Karpas-422 (cell line): ENCODE measurements at places on chromosomes 13 and 19. TPM values are rescaled to one million over a fixed set of nuclear protein-coding genes. Genes with fewer than 3 reads are reported as not detected.
A peak's percentile ranks its signal among the peaks of the same experiment; 100 is the strongest.

GRCh38 chr13:94674609-94675348 is 37.6 kb downstream of the SOX21 start:
- H3K4me1 ChIP-seq: no peaks in the 10 kb centered on the region
- DNase-seq: peak; percentile 81
- H3K4me3 ChIP-seq: no peak overlapping the region
- no peak overlapping the region for H3K27ac ChIP-seq
- H3K27me3 ChIP-seq: no peaks in the 10 kb centered on the region

DNA sequence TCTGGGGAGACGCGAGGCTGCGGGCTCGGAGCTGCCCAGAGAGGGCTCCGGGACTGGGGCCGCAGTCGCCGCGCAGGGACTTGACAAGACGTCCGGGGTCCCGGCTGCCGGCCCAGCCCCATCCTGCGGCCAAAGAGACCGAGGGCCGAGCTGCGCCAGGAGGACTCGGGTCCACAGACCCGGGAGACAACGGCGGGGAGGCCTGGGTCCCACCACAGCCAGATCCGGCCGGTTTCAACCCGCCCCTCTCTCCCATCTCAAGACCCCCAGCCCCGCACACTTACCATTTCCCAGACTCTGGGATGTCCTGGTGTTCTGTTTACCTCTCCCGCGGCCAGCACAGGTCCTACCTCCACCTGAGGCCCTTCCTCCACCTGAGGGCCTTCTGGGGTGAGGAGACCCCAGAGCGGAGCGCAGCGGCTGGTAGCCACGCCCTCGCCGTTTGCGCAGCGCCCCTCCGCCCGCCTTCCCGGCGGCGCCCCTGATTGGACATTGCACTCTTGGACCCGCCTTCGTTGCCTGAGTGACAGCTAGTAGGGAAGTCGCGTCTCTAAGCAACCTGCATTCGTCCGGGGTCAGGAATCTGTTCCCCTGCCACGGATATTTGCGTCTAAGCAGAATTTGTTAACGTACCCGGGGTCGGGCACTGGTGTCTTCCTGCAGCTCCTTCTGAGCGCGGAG is at the start of gene ZNF709:
Gene ZNF709 (minus strand): TSS at position 446 of the 681 bp plus-strand sequence. CDS start 159 bp downstream, at position 287.
- peaks cover 32% of the 10 kb centered on the region for H3K4me1 ChIP-seq
- H3K27me3 ChIP-seq: no peaks in the 10 kb centered on the region
- no peak within 1 kb of the TSS for H3K27ac ChIP-seq
- DNase-seq: peak; percentile 97
- H3K4me3 ChIP-seq: peak within 1 kb of the TSS; percentile 72

Gene FPR3
- total RNA-seq: not detected in 2 replicates

Gene ADGRE2
- not detected in 2 replicates for total RNA-seq

GRCh38 chr19:54141356-54141755 is 3.8 kb downstream of the CNOT3 start:
- H3K36me3 ChIP-seq: peaks cover 39% of the 10 kb centered on the region; the same call in 1 of the 2 replicates
- H3K27me3 ChIP-seq: no peaks in the 10 kb centered on the region
- H3K4me3 ChIP-seq: no peak overlapping the region
- H3K4me1 ChIP-seq: peaks cover 19% of the 10 kb centered on the region

GRCh38 chr13:32087955-32088747 is 56.6 kb downstream of the FRY start:
- no peaks in the 10 kb centered on the region for H3K4me1 ChIP-seq
- DNase-seq: no peak
- no peaks in the 10 kb centered on the region for H3K36me3 ChIP-seq
- H3K4me3 ChIP-seq: no peak overlapping the region
- no peak overlapping the region for H3K27ac ChIP-seq

DNA sequence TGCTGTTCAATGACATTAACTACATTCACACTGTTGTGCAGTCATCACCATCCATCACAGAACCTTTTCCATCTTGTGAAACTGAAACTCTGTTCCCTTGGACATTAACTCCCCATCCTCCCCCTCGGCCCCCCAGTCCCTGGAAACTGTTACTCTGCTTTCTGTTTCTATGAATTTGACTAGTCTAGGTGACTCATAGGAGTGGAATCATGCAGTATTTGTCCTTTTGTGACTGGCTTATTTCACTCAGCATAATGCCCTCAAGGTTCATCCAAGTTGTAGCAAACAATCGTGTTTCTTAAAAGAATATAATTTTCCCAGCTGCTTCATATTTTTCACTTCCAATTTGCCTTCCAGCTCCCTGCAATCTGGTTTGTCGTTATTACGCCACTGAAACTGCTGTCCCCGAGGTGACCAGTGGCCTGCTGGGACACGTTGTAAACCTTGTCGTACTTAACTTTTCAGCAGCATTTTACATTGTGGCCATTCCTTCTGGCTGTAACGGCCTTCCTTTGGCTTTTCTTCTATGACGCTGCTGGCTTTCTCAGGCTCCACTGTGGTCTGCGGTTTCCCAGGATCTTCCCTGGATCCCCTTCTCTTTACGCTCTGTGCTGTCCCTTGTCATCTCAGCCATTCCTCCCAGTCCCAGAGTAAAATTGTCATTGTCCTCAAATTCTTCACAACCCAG is 74.0 kb downstream of the DHRS12 start:
- DNase-seq: no peak
- no peaks in the 10 kb centered on the region for H3K36me3 ChIP-seq
- H3K4me3 ChIP-seq: no peak overlapping the region
- no peaks in the 10 kb centered on the region for H3K4me1 ChIP-seq
- H3K27ac ChIP-seq: no peak overlapping the region

DNA sequence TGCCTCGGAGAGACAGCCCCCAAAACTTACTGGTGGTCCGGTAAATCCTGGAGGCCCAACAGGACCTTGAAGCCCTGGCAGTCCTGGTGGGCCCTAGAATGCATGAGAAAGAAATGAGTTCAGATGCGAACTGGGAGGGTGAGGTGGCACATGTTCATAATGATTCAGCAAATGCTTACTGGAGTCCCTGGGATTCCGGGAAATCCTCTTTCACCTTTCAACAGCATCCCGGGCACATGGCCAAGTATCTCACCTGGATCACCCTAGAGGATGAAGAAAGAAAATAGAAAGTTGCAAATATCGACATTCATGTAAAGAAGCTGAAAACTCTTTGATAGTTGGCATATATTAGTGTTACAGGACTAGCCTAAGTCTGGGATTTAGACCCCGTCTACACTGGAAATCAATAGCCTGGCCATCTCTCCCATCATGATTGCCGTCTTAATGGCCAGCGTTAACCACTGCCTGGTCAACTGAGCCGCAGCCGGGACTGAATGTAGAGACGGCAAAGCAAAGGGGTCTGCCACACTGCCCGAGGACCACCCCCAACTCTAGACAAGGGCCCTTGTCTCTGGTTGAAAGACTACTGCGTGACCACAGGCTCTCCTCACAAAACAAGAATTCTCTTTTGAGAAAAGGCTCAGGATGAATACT is 96.9 kb downstream of the COL4A1 start:
- no peak overlapping the region for H3K4me3 ChIP-seq
- no peak overlapping the region for H3K27ac ChIP-seq
- H3K4me1 ChIP-seq: no peaks in the 10 kb centered on the region
- no peaks in the 10 kb centered on the region for H3K36me3 ChIP-seq
- DNase-seq: no peak

GRCh38 chr13:59437544-59438301 is 726.0 kb downstream of the DIAPH3 start:
- no peak overlapping the region for H3K4me3 ChIP-seq
- H3K27ac ChIP-seq: no peak overlapping the region
- no peak for DNase-seq
- H3K4me1 ChIP-seq: 0 out of 2 replicates have a peak, but pooled peaks cover 2% of the 10 kb centered on the region
- H3K27me3 ChIP-seq: no peaks in the 10 kb centered on the region

DNA sequence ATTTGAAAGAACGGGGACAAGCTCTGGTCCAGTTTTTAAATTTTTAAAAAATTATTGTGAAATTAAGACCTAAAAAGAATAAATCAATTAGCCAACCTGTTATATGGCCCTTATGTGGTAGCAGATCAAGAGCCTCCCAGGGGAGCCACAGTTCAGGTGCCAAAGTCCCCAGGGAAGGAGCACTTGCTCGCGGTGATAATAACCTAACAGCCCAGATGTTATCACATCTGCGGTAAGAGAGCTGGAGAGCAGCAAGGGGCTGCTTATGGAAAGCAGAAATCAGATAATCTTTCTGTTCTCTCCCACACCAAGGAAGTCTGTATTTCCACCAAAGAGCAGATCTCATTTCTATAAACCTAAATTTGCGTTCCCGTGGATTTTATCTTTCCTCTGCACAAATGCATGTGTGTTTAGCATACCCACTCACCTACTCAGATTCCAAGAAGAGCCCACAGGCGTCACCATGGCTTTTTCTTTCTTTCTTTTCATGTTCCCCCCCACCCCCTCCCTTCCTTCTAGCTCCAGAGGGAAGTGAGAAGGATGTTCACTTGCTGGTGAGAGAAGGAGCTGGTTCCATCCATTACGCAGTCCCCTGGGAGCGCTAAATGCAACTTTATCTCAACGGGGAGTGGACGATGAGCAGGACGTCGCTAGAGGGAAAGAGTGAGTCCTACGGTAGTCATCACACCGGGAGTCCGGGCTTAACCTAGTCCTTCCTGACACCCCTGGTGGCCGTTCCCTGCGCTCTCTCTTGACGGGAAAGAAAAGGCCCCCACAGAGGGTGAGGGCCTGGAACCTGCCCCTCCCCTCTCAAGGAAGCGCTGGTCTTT is 1.6 kb upstream of the POU4F1 start:
- H3K27ac ChIP-seq: no peak overlapping the region
- no peak overlapping the region for H3K4me3 ChIP-seq
- H3K27me3 ChIP-seq: no peaks in the 10 kb centered on the region
- peak; percentile 51 for DNase-seq

DNA sequence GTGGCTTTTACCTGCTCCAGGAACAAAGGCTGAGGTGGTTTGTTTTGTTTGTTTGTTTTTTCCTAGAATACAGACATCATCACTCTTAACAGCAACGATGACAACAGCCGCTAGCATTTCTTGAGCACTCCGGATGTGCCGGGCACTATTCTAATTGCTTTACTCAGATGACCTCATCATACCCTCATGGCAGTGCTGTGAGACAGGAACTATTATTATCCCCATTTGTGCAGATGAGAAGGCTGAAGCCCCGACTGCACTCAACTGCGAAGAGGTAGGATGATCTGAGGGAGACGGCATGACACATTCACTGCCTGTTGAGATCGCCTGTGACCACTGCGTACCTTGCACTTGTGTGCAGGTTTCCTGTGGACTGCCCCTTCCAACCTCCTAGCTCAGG is 66.5 kb downstream of the CCDC70 start:
- H3K4me1 ChIP-seq: peaks cover 10% of the 10 kb centered on the region
- H3K4me3 ChIP-seq: no peak overlapping the region
- DNase-seq: no peak

Gene KCNN1
- total RNA-seq: not detected in 2 replicates

Gene ALG11
- total RNA-seq: 12.2 and 17.6 TPM in 2 replicates

Gene PSG5
- total RNA-seq: not detected in 2 replicates

GRCh38 chr13:25380741-25381324 is 9.1 kb downstream of the ATP8A2 start:
- no peaks in the 10 kb centered on the region for H3K4me1 ChIP-seq
- no peak for DNase-seq
- H3K27me3 ChIP-seq: no peaks in the 10 kb centered on the region
- H3K27ac ChIP-seq: no peak overlapping the region
- H3K36me3 ChIP-seq: no peaks in the 10 kb centered on the region
- no peak overlapping the region for H3K4me3 ChIP-seq

Gene USHBP1
- total RNA-seq: 0.25 TPM in 1 of 2 replicates, not detected in the other

DNA sequence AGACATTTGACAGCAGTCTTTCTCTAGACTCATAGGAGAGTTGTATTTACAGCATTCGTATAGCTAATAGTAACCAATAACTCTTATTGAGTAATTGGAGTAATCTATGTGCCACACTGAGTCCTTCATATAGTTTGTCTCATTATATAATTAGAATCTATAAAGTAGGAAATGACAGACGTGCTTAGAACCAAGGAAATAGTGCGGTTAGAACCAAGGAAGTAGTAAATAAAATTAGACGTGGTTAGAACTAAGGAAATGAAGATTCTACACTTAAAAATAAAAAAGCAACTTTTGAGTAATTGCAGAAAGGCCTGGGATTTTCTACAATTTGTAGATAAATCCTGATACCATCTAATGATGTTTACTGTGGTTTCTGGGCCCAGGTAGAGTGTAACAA is 107.8 kb upstream of the TNFSF11 start:
- no peak overlapping the region for H3K4me3 ChIP-seq
- no peak overlapping the region for H3K27ac ChIP-seq
- peaks cover 4% of the 10 kb centered on the region; the same call in 1 of the 2 replicates for H3K4me1 ChIP-seq
- H3K27me3 ChIP-seq: no peaks in the 10 kb centered on the region
- no peaks in the 10 kb centered on the region for H3K36me3 ChIP-seq
- no peak for DNase-seq

- H3K27me3 ChIP-seq: no peaks in the 10 kb centered on the region
- no peaks in the 10 kb centered on the region for H3K4me1 ChIP-seq
- no peak overlapping the region for H3K4me3 ChIP-seq
- no peaks in the 10 kb centered on the region for H3K36me3 ChIP-seq
- DNase-seq: no peak
Measured at GRCh38 chr13:80408270-80408669, 67.3 kb upstream of the SPRY2 start.

DNA sequence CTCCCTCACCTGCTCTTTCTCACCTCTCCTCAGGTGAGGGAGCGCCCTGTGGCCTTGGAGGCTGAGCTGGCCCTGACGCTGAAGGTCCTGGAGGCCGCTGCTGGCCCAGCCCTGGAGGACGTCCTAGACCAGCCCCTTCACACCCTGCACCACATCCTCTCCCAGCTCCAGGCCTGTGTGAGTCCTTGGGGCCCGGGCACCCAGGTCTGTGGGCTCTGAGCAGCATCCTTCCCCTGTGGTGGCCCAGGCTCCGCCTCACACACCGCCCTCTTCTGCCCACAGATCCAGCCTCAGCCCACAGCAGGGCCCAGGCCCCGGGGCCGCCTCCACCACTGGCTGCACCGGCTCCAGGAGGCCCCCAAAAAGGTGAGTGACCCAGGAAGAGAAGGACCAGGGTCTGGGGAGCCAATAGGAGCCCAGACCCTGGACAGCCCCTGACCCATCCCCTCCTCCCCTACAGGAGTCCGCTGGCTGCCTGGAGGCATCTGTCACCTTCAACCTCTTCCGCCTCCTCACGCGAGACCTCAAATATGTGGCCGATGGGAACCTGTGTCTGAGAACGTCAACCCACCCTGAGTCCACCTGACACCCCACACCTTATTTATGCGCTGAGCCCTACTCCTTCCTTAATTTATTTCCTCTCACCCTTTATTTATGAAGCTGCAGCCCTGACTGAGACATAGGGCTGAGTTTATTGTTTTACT is 1.9 kb downstream of the IFNL1 start:
- no peak overlapping the region for H3K4me3 ChIP-seq
- H3K36me3 ChIP-seq: no peaks in the 10 kb centered on the region
- DNase-seq: no peak
- H3K27ac ChIP-seq: no peak overlapping the region
- H3K27me3 ChIP-seq: no peaks in the 10 kb centered on the region
- H3K4me1 ChIP-seq: no peaks in the 10 kb centered on the region

DNA sequence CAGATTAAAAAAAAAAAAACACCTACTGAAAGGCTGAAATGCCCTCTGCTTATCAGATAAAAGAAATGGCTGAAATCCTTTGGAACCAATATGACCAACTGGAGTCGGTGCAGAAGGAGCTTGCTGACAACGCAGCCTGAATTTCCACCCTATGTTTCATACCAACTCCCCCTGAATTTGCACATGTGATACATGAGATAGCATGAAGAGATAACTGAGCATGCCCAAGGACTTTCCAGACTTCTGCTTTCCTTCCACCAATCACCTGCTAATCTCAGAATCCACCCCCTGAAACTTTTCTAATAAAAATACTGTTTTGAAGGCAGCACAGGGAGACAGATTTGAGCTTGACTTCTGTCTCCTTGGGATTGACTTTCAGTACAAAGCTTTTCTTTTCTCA is 32.2 kb upstream of the WDFY2 start:
- H3K4me1 ChIP-seq: no peaks in the 10 kb centered on the region
- H3K36me3 ChIP-seq: no peaks in the 10 kb centered on the region
- H3K27ac ChIP-seq: no peak overlapping the region
- H3K27me3 ChIP-seq: no peaks in the 10 kb centered on the region

Gene PRSS57
- total RNA-seq: not detected in 2 replicates
